ENCODE measurements at places on chromosomes 3 and 15.

GRCh38 chr3:41095702-41096101 is 103.6 kb upstream of the CTNNB1 start:
- DNase-seq, result no peak

DNA sequence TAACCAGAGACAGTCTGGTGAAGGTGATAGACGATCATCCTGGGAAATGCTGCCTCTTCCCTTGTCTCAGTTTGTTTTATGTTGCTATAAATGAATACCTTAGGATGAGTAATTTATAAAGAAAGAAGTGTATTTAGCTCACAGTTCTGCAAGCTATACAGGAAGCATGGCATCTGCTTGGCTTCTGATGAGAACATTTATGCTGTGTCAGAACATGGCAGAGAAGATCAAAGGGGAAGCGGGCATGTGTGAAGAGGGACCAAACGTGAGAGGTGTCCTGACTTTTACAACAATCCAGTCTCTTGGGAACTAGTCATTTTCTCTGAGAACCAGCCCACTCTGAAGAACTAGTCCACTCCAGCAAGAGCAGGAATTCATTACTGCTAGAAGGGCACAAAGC is 9.6 kb downstream of the CMC1 start:
- no peak for DNase-seq

DNA sequence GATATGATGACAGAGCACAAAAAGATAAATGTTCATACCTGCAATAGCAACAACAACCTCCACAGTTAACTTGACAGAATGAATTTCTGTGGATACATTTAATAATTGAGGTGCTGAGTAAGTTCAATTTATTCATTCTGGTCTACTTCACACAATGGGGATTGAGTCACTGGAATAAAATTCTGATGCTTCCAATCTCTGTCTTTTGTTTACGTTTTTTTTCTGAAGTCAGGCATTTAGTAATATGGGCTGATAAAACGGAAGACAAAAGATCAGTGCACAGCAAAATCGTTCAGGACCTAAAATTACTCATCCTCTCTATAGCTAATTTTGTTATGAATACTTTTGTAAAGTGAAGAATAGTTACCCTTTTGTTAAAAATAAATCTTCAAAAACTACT is 565.9 kb upstream of the CCDC54 start:
- DNase-seq, result no peak

GRCh38 chr3:134155446-134155845 is 95.2 kb downstream of the RYK start:
- DNase-seq, result no peak

DNA sequence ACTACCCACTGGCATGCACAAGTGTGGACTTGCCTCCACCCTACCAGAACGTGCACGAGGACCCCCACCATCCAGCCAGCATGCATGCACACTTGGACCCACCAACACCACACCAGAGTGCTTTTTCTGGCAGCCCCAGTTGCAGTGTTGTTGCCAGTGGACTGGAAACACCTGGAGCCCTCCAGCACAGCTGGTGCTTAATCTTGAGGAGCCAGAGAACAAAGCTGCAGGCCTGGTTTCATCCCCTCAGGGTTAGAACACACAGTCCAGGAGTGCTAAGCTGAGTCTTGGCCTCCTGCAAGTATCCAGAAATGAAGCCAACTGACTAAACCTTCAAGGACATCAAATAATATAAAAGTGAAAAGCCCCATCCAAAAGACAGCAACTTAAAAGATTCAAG is 888.0 kb downstream of the NTRK3 start:
- DNase-seq, result no peak
